ENCODE measurements at places on chromosomes 4 and X.

- peak; percentile 32 for DNase-seq
Measured at GRCh38 chr4:2254665-2255500, 7.0 kb downstream of the MXD4 start.

DNA sequence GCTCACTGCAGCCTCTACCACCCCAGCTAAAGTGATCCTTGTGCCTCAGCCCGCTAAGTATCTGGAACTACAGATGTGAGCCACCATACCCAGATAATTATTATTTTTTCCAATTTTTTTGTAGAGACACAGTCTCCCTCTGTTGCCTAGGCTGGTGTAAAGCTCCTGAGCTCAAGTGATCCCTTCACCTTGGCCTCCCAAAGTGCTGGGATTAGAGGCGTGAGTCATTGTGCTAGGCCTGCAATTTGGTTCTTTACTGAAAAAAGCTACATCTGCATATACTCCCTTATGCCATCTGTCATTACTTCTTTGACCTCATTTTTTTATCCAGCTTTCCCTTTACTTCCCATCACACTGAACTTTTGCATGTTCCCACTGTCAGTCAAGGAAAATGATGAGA is 2012.4 kb upstream of the IGFBP7 start:
- DNase-seq, result no peak

DNA sequence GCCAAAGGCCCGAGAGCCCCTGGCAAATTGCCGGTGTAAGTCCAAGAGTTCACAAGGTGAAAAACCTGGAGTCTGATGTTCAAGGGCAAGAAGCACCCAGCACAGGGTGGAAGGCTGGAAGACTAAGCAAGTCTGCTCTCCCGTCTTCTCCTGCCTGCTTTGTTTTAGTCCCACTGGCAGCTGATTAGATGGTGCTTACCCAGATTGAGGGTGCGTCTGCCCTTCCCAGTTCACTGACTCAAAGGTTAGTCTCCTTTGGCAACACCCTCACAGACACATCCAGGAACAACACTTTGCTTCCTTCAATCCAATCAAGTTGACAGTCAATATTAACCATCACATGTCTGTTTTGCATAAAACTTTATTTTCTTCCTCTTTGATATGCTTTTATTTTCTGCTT is 157.4 kb downstream of the HS3ST1 start:
- DNase-seq, result no peak

DNA sequence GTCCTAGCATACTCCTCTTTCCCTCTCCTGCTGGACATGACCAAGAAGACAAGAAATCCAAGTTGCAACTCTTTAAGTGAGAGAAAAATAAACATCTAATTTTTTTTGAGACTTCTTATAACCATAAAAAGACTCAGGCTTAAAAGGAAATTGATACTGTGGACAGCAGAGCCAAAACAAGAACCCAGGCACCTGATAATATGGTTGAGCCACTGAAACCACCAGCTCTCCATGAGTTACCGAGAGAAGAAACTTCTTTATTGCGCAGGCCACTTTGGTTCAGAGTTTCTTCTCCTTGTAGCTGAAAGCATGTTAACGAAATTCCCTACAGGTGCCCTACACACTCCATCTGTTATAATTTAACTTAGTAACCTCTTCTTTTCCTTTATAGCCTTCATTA is 11.3 kb upstream of the SPCS3 start:
- no peak for DNase-seq

GRCh38 chrX:636981-637659 is 6.5 kb downstream of the SHOX start:
- no peak for DNase-seq

DNA sequence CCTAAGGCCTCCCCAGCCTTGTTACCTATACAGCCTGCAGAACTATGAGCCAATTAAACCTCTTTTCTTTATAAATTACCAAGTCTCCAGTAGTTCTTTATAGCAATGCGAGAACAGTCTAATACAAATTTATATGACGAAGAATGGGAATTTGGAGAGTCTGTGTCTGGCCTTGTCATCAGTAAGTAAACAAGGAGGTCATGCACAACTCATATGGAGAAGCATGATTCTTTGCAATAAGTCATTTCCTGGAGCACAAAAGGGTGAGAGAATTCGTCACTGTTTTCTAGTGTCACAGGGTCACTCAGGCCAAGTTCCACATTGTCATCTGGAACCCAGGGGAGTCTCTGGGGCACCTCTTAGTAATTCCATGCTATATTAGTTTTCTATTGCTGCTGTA is 49.0 kb upstream of the HS6ST2 start:
- no peak for DNase-seq

DNA sequence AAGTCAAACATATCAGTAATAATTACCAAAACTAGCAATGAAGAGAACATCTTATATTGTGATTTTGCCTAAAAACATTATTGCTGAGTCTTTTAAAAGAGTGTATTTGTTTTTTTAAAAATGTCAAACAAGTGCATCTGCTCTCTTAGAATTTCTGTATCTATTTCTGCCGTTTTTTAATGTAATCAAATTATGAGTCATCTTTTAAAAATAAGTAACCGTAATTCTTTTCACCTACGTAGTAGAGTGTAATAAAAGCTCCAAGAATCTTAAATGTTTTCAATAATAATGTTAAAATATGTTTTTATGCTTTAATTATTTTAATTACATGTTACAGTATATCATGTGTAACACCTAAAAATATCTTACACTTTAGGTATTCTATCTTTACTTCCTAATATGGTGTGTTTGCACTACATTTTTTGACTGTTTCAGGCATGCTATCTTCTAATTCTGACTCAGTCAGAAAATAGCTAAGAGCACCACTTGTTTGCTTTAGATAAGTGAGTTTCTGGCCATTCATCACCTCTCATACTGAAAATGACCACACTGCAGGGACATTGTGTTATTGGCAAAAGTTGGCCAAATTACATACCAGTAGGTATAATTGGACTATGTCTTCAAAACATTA is 368.5 kb downstream of the PCDH7 start:
- DNase-seq, result no peak

DNA sequence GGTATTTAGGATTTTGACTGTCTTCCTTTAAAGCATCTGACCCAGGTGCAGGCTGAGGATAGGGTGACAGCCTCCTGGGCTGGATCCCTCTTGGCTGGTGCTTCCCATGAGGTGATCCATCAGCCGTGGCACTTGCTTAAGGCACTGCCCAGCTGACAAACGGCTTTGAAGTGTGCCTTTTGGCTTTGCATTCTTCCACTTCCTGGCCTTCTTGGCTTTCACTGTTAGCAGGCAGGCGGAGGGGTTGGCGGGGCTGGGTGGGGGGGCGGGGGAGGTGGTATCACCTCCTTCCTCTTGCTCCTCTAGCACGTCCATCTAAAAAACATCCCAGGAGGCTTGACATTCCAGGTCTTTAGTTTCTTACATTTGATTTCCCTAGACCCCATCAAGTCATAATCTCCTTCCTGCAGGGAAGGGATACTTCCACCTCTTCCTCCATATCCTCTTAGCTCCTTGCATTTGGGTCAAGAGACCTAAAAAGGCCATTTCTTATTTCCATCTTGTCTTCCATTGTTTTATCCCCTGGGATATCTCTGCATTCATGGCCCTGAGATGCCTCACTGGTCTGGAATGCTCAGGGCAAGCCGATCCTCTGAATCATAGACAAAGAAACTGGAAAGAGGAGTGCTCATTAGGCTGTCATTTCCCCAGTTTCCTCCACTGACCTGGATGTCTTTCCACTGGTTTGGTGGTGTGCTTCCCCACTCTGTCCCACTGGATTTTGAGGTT is 11.3 kb upstream of the APLN start:
- DNase-seq, result no peak

- peak; percentile 91 for DNase-seq
Measured at GRCh38 chr4:38177641-38178391, 217.6 kb downstream of the PTTG2 start.

DNA sequence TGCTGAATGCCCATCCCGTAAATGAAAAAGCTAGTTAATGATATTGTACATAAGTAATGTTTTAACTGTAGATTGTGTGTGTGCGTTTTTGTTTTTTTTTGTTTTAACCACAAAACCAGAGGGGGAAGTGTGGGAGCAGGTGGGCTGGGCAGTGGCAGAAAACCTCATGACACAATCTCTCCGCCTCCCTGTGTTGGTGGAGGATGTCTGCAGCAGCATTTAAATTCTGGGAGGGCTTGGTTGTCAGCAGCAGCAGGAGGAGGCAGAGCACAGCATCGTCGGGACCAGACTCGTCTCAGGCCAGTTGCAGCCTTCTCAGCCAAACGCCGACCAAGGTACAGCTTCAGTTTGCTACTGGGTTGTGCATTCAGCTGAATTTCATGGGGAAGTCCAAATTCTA is at the start of gene SPP1:
SPP1 (plus strand) TSS at position 249 of the 400 bp plus-strand sequence. CDS start 1,182 bp downstream, outside the sequence.
- DNase-seq, result no peak

DNA sequence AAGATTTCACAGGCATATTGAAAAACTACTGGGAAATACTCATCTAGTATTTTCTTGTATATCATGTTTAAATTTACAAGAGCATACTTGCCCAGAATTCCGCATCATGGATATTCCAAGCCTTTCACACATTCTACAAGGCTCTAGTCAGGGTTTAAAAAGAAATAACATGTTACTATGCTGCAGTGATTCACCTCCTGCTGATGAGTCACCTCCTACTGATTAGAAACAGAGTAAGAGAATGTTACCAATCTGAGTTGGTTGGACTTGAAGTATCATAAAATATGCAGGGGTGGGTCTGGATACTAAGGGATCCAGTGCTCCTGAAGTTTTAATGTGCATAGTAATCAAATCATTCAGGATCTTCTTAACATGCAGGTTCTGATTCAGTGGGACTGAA is 192.0 kb upstream of the ANK2 start:
- no peak for DNase-seq

DNA sequence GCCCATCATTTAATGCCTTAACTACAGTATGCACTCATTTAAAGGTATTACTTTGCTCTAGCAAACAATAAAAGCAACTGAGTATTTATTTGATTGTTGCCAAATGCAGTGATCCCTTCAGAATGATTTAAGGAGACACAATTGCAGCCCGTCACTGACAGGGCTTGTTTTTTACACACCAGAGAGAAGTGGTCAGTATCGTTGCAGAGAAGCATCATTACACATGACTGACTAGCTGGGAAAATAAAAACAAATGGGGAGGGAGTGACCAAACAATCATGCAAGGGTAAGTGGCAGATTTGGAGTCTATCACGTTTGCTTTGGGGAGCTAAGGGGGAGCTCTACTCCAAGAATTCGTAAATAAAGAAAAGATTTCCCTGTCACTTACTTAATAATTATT is 1685.3 kb upstream of the TENM3 start:
- no peak for DNase-seq

- DNase-seq, result no peak
Measured at GRCh38 chr4:166816890-166817289, 417.4 kb downstream of the SPOCK3 start.

- DNase-seq, result no peak
Measured at GRCh38 chr4:11081006-11081405, 347.7 kb downstream of the HS3ST1 start.

GRCh38 chrX:83829874-83830273 is 31.1 kb upstream of the CYLC1 start:
- DNase-seq, result no peak

- DNase-seq, result no peak
Measured at GRCh38 chrX:31271615-31272471, 200.0 kb upstream of the FTHL17 start.

DNA sequence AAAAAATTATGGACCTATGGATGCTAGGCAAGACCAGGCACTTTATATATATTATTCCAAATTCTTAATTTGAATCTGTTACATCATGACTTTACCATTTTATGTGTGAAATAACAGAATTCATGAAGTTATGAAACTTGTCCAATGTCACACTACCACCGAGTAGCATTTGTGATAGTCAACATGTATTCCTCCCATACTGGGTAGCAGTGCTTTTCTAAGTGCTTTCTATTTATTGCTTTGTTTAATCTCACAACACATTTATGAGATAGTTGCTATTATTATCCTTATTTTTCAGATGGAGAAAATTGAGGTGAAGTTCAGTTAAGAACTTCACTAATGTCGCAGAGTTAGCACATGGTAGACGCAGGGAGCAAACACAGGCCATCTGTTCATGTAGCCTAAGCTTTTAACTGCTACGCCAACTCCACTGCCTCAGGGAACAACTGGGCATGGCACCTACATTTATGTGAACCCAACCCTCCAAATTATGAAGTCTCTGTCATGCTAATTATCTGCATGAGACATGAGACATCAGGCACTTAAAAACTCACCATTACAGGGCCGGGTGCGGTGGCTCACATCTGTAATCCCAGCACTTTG is 20.8 kb downstream of the GUCY1A1 start:
- no peak for DNase-seq

Measured in lower lobe of right lung (tissue), 2 donors.